ENCODE measurements at places on chromosomes 4 and X.

- DNase-seq, result no peak
These were observed 78.0 kb upstream of the STS start for GRCh38 chrX:7069556-7069955.

GRCh38 chr4:19177616-19178015 is 1074.1 kb upstream of the SLIT2 start:
- DNase-seq, result no peak

- no peak for DNase-seq
These were observed 128.3 kb downstream of the MAGEE1 start for GRCh38 chrX:76555816-76556215.

GRCh38 chr4:89995006-89995405 is 100.4 kb downstream of the MMRN1 start:
- DNase-seq, result no peak

- DNase-seq, result no peak
These were observed 13.8 kb upstream of the CFAP299 start for GRCh38 chr4:80321776-80322175.

GRCh38 chrX:2442694-2443093 is 58.1 kb downstream of the DHRSX start:
- no peak for DNase-seq

GRCh38 chr4:140070973-140071372 is 83.0 kb downstream of the MAML3 start:
- DNase-seq, result no peak

DNA sequence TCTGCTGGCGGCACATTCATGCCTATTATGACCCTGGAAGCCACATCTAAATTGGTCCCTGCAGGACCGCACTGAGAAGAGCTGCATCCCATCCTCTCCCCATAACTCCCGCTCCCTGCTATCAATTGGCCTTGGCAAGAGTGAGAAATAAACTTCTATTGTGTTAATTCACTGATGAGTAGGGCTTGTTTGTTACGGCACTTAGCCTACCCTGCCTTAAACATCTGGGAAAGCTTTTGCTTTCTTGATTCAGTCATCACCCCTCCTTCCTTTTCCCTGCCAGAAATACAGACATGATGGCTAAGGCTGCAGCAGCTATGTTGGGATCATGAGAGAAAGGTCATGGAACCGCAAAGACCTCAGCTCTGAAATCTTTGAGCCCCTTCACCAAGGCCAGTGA is 36.5 kb downstream of the SUPT20HL2 start:
- no peak for DNase-seq

DNA sequence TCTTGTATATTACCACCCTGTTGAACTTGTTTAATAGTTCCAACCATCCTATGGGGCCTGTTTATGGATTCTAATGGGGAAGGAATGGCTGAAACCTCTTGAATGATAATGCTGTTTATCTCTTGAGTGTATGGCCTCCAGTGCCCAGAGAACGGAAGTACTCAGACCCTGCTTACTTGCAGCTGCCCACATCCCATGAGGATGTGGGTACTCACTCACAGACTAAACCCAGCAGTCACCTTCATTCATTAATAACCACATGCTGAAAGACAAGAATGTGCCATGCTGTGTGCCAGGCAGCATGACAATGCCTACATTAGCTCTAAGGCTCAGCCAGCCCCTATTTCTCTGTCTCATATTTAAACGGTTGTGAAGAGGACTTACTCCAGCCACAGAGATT is 5.9 kb upstream of the ARMCX5 start:
- no peak for DNase-seq

DNA sequence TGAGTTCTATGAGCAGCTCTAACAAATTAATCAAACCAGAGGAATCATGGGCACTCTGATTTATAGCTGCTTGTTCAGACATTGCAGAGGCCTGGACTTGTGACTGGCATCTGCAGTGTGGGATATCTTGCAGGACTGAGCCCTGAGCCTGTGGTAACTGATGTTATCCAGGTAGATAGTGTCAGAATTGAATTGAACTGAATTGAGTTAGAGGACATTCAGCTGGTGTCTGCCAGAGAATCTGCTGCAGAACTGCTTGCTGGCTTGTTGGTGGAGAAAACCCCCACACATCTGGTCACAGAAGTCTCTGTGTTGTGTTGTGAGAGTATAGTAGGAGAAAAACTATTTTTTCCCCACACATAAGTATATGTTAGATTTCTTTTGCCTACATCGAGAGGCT is 42.2 kb downstream of the SMIM20 start:
- no peak for DNase-seq

DNA sequence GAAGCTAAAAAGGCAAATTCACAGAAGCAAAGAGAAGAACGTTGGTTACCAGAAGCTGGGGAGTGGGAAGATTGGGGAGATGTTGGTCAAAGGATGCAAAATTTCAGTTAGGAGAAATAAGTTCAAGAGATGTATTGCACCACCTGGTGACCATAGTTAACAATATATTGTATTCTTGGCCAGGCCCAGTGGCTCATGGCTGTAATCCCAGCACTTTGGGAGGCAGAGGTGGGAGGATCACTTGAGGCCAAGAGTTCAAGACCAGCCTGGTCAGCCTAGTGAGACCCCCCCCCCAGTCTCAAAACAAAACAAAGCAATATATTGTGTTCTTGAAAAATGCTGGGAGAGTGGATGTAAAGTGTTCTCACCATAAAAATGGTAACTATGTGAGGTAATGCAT is 67.9 kb downstream of the TAB3 start:
- no peak for DNase-seq

DNA sequence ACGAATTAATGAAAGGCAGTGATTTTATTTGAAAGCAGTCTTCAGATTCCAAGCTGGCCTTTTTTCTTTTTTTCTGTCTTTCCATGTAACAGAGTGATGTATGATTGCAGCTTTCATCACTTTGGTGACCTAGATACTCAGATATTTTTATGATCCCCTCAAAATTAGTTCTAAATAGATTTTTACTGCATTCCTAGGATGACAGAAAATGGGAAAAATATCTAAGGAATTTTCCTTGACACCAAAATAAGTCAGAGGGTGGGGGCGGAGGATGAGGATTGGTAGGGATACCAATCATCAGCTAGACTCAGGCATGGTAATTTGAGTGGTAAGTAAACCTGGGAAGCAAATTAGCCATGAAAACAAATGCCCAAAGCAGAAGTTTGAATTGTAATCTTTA is 11.9 kb upstream of the HMGB2 start:
- DNase-seq, result no peak

DNA sequence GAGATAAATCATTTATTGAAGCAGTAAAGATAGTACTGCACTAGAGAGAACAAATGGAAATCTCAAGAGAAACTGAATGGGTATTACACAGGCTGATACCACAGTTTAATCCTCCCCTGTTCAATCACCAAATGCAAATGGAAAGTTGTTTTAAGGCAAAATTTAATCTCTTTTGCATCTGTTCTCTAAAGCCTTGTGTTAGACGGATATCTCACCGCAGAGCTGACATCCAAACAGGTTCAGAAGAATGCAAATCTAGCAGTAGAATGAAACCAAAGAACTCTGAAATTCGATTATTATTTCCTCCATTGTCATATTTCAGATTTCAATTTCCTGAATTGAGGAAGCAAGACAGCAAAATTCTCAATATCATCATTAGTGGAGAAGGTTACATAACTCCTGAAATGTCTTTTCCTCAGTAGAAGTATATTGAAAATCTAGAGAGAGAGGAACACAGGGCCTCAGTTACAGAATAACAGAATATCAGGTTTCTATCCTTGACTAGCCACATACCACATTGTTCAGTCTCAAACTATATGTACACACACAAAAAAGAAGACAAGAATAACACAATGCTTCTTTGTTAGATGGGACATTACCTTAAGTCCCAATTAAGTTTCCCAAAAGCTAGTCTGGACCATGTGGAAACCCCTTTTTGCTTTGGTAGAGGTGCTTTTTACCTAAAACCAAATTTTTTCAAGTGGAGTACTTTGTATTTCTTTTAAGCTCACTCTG is 94.1 kb upstream of the BANK1 start:
- no peak for DNase-seq
